Adipocyte (in vitro differentiated cells): ENCODE measurements at places on chromosomes 1 and 21.

DNA sequence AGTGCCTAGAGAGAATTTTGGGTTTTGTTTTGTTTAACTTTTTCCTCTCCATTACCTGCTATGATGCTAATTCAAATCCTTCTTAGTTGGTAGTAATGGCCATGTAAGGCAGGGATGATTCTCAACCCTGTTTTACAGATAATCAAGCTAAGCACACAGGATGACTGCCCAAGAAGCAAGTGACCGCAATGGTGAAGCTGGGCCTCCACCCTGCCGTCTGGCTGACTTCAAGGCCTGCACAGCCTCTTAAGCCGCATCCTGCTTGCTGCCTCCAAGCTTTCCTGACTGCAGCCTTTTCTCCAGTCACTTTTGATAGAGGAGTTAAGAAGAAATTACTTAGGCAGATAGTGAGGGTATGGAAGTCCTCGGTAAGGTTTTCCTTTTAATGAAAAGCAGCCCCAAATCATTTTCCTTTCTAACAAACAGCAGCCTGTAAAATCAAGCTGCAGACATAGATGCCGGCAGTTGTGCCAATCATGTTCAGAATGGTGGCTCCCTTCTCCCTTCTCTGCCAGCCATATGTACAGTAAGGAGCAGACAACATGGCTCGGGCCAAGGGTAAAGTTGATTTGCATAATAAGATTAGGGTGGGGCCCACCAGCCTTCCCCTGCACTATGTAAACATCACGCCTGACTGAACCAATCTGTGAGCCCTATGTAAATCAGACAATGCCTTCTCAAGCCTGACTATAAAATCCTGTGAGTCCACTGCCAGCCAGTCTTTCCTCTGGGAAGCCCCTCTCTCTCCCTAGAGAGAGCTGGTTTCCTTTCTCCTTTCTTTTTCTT is 8.8 kb upstream of the CTBS start:
- peak; percentile 48 for DNase-seq

GRCh38 chr1:84703431-84703830 is 13.2 kb upstream of the SSX2IP start:
- DNase-seq, result no peak

DNA sequence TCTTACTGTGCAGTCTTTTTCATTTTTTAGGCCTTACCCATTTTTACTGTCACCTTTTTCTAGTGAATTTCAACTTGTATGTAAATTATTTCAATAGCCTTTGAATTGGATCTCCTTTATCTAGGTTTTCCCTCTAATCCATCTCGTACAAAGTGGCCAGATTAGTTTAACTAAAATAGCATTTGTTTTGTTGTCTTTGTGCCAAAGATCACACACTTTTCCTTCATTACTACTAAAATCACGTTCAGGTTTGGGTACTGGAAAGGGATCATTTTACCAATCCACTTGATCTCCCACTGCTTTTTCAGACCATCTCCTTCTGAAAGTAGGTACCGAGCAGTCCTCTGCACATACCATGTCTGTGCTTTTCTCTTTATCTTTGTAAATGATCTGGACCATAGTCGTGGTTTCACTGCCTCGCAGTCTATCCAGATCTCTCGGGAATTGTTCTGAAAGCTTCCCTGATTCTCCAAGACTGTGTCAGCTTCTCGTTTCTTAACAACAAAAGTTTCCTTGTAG is 20.1 kb downstream of the KDM1A start:
- DNase-seq, result no peak

GRCh38 chr1:236821091-236821627 is 26.1 kb downstream of the MTR start:
- DNase-seq, result no peak

- no peak for DNase-seq
Observed at GRCh38 chr1:19764848-19765247, 34.9 kb downstream of the TMCO4 start.

DNA sequence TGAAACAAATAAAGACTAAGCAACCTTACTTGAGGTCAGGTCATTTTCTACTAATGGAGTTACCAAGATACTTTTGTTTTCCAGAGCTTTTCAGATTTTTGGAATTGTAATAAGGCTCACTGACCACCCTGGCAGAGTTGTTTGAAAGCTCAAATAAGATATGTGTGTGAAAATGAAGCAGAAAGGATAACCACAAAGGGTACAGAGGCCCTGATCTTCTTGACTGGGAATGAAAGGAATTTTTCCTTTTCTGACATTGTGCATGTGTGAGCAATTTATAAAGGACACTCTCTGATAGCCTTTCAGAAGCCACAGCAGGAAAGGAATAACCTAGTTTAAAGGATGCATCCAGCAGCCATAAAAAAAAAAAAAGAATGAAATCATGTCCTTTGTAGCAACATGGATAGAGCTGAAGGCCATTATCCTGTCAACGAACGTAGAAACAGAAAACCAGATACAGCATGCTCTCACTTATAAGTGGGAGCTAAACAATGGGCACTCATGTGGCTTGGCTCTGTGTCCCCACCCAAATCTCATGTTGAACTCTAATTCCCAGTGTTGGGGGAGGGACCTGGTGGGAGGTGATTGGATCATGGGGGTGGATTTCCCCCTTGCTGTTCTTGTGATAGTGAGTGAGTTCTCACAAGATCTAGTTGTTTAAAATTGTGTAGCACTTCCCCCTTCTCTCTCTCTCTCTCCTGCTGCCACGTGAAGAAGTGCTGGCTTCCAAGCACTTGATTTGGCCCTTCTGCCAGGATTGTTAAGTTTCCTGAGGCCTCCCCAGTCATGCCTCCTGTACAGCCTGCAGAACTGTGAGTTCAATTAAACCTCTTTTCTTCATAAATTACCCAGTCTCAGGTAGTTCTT is 3.1 kb upstream of the SRP9 start:
- no peak for DNase-seq

DNA sequence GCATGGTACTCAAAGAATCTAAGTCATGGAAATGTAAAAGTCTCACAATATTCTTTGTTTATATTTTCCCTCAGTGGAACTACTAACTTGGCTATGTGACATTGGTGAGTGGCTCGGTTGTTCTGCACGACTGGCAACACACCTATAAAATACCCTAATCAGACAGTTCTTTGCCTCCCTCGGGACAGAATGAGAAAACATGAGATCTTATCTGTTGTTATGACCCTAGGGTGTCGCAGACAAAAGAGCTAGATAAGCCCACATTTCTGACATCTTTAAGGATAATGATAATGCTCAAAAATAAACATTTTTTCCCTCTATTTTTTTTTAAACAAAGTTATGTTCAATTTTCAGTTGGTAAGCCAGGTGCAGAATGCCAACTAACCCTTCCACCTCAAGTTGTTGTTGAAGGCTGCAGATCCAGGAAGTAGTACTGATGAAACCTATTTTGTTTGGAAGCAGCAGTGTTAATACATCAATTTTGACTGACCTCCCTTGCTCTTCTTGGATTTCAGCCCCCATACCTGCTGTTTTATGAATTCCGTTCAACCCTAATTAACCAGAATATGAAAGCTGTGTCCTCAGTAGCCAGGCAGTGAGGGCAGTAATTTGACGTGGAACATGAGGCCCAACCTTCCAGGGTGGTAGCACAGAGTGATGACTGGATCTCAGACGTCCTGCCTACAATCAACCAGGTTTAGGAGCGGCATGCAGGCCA is 108.7 kb upstream of the DUSP10 start:
- DNase-seq, result no peak

GRCh38 chr1:160169553-160170399 is 18.4 kb downstream of the ATP1A4 start:
- DNase-seq, result no peak

- DNase-seq, result no peak
Observed at GRCh38 chr1:88753506-88753905, 69.4 kb downstream of the PKN2 start.

- DNase-seq, result peak; percentile 19
Observed at GRCh38 chr1:191174298-191174697, 696.6 kb upstream of the BRINP3 start.

- no peak for DNase-seq
Observed at GRCh38 chr1:153353226-153353947, 4.3 kb upstream of the S100A9 start.
